ENCODE measurements at places on chromosomes 7 and 10.

DNA sequence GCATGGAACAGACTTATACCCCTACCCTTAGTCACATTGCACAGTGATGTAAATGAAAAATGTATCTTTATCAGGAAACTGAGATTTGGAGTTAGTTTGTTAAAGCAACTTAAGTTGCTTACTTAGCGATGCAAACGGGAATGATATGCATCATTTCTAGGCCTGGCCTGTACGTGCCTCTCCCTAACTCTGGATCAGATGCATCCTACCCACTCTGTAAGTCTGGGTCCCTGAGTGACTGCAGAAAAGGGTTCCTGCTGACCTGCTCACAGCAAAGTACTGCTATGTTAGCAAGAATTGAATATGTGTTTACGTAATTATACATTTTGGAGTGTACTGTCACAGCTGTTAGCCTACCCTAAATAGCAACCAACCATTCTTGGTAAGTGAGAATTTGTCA lies 30.7 kb upstream of the PRTFDC1 start:
- no peak for DNase-seq

DNA sequence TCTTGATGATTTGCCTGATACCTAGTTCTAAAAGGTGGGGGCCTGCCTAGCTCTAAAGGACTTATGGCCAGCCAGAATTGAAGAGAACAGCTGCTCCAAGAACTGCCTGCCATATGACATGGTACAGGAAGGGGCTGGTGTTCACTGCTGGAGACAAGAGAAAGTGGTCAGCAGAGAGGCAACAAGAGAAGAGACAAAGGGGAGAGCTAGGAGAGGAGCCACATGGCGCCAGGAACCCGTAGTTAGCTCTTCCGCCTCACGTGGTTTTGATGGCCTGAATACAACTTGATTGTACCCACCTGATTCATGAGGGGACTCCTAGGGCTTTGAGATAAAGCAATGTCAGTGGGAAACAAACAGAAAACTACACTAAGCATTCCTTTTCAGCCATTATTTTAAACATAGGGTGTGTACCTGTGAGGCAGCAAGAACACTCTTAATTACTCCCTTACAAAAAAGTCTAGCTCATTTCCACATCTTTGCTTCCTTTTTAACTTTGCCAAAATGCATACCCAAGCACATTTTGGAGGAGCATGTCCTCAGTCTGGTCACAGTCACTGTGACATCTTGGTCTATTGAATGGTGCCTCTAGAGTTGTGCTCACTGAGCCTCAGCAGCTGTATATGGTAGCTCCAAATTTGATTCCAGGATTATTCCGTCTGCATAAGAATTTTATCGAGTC lies 71.6 kb downstream of the CCDC71L start:
- no peak for DNase-seq

GRCh38 chr10:95819620-95820329 lies 63.8 kb downstream of the ENTPD1 start:
- no peak for DNase-seq

- no peak for DNase-seq
Observed at GRCh38 chr7:149776848-149777407, 3.5 kb upstream of the ZNF467 start.

- no peak for DNase-seq
Observed at GRCh38 chr10:843703-844102, 87.8 kb downstream of the LARP4B start.

DNA sequence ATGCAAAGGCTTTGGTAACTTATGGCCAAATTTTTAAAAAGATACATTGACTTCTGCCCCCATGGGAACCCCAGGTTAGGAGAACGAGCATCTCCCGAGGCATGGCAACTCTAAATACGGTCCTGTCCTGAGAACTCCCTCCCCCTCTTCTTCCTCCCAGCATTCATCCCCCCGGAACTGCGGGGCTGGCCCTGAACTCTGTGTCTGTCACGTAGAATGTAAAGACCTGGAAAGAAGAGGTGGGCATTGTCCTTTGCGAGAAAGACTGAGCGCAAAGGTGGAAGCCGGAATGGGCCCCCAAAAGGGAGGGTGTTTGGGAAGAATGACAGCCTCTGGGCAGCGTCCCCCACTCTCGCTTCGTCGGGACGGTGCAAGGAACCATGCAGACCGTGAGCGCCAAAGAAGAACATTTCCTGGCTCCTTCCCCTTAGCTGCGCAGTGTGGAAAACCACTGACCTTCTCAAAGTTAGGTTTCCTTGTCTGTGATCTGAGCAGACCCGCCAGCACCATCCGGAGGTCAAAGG lies 21.0 kb downstream of the SHH start:
- DNase-seq: no peak

All from stimulated activated CD4-positive, alpha-beta T cell treated with anti-CD3 and anti-CD28 coated beads, Interleukin-1b, Interleukin-23, amount 100 ng/mL, for 1 hour (primary cell).